ENCODE measurements at places on chromosomes 12 and 14. TPM values are rescaled to one million over a fixed set of nuclear protein-coding genes. Genes with fewer than 3 reads are reported as not detected.

GALNT8 gene
- total RNA-seq, result not detected

RARG gene
- total RNA-seq, result 76.6 TPM

SLCO1B1 gene
- total RNA-seq, result not detected

PRMT5 gene
- 42.2 TPM for total RNA-seq

LTBP2 gene
- 441 TPM for total RNA-seq

DNA sequence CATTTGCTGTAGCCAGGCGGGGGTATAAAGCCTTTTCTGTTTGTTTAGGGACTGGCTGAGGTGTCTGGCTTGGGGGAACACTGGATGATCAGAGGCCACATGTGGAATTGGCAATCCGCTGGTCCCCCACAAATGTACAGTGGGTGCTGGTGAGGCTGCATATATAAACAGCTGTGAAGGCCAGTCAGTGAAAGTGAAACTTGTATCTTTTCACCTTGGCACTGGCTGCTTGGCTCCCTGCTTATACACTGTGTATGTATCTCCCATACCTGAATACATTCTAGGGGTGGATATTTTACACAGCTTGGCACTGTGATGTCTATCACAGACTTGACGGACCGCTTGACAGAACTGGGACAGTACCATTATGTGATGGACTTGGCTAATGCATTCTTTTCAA is 246.8 kb upstream of the AVPR1A start:
- DNase-seq, result no peak

DNA sequence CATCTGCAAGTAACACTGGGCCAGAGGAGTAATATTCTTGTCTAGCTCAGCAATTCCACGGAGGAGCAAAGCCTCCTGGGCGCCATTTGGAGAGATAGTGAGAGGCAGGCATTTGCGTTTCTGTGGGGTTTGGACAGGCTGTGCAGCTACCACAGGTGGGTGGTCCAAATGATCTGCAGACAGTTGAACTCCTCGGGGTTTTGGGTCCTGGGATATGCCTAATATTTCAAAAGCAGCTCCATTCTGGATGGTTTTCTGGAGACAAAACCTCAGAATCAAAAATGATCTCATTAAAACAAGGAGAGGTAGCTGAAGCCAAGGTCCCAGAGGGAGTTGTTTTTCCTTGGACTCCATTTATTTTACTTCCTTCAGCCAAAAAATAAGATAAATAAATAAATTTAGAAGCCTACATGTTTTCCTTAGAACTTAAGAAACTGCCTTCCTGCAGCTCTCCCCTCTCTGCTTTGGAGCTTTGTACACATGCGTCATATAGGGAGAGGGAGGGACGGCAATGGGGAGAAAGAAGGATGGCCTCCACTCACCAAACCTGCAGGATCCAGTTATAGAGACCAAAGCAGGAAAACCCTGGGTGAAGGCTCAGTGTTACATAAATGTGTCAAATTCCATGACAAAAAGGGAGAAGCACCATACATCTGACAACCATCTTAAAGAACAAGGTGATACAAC is 227.3 kb upstream of the DAAM1 start:
- no peak for DNase-seq

DNA sequence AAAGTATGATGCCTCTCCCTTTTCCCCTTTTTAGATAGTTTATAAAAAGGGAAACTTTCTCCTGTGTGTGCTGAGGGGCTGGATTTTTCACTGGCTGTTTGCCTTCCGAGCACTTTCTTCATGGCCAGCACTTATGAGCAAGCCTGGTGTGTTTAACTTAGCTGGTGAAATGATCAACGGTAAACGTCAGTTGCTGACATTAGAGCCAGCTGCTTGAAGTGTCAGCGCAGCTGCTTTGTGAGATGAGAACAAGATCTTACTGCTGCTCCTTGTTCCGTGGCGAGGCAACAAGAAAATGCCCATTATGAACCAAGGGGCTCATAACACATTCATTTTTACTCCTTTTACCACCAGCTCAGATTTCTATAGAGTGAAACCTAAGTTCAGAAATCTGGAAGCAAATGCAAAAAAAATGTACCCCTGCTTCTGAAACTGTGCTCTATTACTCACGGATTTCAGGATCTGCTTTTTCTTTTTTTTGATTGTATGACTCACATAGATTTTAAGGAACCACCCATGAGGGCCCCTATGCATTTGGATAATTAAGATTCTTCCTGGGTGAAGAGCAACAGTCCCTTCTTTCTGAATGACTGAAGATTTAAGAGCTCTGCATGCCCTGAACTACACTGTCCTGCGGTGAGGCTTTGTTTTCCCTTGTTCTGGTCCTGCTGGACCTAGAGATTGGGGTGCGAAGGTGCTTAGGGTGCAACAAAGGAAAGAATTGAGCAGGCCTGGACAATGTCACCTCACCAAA is 74.3 kb upstream of the CPM start:
- peak; percentile 85 for DNase-seq

DNA sequence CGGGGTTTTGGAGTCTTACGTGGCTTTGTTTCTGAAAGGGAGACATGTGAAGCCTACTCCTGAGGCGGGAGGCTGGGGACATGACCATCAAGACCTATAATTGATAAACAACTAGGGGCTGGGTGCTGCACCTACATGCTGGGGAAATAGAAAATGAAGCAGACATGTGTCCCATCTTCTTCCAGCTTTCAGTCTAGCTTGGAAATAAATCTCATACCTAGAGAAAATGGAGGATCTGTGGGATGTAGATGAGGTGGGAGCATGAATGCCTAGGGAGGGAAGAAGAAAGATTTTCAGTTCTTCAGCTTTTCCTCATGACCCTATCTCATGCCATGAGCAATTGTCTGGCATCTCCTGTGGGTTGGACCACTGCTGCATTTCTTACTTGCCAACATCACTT is 22.1 kb downstream of the EMP1 start:
- peak; percentile 43 for DNase-seq

- DNase-seq, result no peak
Observed at GRCh38 chr14:100359881-100360280, 36.7 kb downstream of the SLC25A47 start.

DNA sequence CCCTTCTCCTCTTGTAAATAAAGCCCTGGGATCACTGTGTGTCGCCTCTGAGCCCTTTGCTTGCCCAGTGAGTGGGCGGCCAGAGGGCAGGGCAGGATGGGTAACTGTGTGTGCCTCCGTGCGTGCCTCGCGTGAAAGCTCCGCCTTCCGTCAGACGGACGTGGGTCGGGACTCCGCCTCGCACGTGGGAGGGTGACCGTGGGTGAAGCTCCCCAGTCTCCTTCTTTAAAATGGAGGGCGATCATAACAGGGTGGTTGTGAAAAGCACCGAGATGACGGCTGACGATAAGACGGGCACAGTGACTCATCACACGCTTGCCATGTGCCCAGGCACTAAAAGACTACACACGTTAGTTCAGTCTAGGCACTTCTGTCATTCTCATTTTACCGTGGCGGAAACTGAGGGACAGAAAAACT is 9.2 kb downstream of the PHB2 start:
- peak; percentile 81 for DNase-seq

GRCh38 chr12:124651516-124652273 is 84.3 kb upstream of the NCOR2 start:
- DNase-seq, result no peak

GRCh38 chr12:7093486-7093885 is 1.2 kb upstream of the C1R start:
- DNase-seq, result peak; percentile 50

DNA sequence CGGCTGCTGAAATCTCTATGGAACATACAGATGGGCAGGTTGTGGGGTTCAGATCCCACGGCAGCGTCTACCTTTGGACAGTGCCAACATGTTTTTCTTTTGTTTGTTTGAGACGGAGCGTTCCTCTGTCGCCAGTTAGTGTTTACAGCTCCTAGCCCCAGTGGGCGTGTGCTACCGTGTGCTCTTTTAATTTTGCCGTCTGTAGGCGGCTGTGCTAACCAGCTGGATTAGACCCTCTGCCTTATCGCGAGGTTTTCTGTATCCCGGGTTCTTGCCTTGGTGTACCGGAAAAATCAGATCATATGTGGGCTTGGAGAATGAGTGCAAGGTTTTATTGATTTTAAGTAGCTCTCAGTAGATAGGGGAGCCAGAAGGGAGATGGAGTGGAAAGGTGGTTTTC is 9.8 kb upstream of the GALNT6 start:
- no peak for DNase-seq

DNA sequence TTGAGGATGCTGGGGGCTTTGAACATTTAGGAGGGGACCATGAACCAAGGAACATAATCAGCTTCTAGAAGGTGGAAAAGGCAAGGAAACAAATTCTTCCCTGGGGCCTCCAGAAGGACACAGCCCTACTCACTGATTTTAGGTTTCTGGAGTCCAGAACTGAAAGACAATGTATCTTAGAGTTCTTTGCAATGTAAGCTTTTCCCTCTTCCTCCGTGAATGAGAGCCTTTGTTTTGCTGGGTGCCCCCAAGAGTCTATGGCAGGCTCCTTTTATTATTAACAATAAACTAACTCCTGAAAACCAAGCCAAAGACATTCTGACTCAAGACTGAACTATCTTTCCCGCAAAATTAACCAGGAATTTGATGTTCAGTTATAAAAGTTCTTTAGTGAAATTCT is 204.1 kb downstream of the STXBP6 start:
- DNase-seq, result no peak

GRCh38 chr14:70962935-70963334 is 55.7 kb downstream of the PCNX1 start:
- peak; percentile 15 for DNase-seq

DNA sequence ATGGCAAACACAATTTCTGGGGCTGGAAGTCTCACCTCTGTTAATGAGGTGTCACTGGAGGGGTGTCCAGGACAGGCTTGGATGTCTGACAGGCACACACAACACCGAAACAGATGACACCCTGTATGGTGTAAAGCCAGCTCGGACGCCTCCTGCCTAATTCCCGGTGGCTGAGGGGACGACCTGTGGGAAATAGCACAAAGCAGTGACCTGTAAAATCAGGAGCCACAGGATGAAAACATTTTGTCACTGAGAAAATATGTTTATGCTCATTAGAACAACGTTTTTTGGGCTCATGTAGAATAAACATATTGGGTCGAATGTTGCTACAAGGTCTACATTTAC is 285.0 kb upstream of the RTL1 start:
- DNase-seq, result no peak

DNA sequence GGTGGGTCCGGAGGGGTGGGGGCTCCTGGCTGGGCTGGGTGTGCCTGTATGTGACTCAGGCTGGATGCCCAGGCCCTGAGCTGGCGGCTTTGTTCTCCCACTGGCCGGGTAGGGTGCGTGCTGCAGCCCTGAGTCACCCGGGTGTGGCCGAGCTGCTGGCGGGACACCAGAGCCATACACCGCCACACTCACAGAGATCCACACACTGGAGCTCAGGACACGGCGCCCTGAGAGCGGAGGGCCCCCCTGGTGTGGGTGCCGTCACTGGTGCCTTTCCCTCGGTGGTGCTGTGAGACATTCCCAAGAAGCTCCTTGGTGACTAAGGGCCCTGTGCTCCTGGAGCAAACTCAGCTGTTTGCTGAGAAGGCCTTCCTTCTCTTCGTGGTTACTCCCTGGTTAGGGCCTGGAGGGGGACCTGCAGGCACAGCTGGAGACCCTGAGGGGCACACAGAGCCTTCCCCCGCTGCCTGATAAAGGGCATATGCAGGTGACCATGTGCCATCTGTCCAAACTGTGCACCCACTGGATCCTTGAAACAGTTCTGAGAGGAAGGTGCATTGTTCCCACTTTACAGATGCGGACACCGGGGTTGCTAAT is 44.3 kb downstream of the KRT80 start:
- peak; percentile 99 for DNase-seq
